ENCODE measurements at places on chromosomes 4 and X.

DNA sequence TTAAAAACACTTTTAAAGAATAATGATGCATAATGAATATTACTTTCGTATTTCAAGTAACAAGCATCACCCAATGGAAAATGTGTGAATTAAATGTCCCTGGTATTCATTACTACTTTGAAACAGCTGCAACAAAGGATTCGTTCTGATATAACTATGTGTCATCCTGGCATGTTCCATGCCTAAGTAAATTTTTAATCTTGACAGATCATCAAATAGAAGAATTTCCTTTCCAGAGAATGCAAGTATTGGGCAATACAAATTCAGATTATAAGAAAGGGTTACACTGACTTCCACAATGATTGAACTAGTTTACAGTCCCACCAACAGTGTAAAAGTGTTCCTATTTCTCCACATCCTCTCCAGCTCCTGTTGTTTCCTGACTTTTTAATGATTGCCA lies 105.3 kb downstream of the SPCS3 start:
- no peak for DNase-seq

DNA sequence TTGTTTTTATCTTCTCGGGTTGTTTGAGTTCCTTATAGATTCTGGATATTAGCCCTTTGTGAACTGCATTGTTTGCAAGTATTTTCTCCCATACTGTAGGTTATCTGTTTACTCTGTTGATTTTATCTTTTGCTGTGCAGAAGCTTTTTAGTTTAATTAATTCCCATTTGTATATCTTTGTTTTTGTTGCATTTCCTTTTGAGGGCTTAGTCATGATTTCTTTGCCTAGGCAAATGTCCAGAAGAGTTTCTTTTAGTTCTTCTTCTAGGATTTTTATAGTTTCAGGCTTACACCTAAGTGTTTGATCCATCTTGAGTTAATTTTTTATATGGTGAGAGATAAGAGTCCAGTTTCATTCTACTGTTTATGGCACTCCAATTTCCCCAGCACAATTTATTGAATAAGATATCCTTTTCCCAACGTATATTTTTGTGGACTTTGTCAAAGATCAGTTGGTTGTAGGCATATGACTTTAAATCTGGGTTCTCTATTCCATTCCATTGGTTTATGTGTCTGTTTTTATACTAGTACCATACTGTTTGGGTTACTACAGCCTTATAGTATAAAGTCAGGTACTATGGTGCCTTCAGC lies 54.3 kb downstream of the EGF start:
- DNase-seq, result no peak

DNA sequence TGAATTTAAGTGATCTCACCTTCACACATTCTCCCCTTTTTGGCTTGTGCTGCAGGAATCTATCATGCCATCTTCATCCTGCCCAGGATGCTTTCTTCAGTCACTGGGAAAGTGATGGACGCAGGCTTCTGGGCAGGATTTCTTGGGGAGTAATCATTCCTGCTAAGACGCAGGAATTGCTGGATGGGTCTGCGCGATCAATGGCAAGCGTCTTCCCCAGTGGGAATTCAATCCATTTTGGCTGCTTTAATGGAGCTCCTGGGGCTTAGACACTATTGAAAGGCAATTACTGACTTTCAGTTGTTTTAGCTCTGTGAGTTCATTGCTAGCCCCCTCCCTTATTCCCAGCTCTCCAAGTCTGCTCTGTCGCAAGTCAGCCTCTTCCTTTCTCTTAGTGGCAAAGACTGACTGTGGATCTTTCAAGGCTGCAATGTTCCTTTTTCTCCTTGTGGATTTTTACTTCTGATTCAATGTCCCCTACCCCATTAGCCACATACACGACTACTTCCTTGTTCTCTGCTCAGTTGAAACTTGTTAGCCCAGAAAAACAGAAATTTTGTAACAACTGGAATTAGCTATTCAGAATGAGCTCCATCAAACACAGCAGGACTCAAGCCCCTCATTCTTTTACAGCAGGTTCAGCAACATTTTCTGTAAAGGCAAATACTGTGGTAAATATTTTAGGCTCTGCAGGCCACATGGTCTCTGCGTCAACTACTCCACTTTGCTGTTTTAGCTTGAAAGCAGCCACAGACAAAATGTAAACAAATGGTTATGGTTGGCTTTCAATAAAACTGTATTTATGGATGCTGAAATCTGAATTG lies 154.9 kb downstream of the ASB9 start:
- no peak for DNase-seq

DNA sequence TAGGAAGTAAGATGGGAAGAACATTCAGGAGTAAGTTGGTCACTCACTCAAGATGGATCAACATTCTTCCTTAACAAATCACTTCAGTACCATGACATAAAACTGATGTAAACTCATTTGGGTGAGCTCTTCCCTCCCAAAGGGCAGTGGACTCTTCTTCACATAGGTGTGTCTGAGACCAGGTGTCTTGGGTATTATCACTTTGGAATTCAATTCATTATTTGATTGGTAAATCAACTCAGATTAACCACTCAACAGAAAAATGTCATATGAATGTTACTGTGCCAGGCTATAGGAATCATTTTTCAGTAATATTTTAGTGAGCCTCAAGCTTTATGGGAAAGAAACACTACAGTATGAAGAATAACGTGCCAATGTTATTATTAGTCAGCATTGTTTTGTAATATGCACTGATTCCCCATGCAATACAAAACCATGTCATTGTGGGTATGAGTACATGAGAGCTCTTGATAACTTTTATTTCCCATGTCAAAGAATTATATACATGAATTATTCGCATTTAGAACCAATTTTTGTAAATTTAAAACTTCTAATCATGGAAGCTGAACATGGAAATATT lies 58.6 kb upstream of the ETNPPL start:
- no peak for DNase-seq

- no peak for DNase-seq
These were observed 303.7 kb downstream of the HNRNPD start for GRCh38 chr4:82069883-82070638.

DNA sequence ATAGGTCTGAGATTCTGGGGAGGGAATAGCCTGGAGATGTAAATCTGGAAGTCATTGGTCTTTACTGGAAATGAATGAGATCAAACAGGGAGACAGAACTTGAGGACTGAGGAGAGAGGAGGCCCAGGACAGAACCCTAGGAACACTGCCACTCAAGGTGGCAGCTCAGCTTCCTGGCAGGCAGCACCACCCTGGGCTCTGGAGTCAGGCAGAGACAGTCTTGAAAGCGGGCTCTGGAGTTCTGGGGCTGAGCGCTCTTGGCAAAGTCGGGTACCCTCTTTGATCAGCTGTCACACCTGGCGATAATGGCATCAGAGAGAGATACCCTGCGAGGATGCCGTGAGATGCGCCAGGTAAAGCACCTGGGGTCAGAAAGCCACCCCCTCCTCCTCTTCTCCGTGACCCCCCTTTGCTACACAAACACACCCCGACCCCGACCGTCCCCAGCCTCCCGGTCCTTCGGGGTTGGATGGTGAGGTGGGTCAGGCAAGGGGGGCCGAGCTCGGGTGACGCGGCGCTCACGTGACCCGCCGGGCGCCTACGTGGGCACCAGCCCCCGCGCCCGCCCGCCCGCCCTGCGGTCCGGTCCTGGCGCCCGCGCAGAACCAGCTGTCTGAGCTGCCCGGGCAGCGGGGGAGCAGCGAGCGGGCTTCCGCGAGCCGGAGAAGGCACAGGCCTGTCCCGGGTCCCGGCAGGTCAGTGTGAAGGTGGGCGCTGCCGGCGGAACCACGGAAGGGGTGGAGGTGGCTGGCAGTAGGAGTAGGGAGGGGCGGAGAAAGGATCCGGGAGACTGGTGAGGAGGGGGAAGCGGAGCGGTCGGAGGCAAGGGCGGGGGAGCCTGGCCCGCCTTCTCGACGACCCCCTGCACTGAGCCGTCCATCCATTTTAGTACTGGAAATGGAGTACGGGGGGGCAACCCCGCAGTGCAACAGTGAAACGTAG lies at the start of gene TCEAL3:
TSS of gene TCEAL3 (plus strand) at position 600 of the 942 bp plus-strand sequence. CDS start 1,102 bp downstream, outside the sequence.
- DNase-seq, result no peak

- no peak for DNase-seq
These were observed 18.8 kb downstream of the MSANTD1 start for GRCh38 chr4:3267576-3268394.

DNA sequence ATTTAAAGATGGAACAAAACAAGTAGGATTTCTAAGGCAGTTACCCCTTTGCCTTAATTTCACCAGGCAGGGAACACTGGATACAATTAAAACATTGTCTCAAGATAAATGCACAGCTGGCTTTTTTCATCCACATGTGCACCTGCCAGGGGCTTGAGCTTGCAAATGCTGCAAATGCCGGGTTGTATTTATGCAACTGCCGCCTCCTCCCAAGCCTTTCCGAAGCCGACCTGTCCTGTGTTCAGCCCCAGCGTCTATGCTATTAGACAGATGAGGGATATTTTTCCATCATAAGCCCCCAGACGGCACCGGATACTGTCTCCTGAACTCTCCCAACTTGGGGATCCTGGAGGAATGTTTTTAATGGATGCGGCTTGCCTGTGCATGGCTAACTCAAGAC lies 251.6 kb downstream of the CRLF2 start:
- no peak for DNase-seq

DNA sequence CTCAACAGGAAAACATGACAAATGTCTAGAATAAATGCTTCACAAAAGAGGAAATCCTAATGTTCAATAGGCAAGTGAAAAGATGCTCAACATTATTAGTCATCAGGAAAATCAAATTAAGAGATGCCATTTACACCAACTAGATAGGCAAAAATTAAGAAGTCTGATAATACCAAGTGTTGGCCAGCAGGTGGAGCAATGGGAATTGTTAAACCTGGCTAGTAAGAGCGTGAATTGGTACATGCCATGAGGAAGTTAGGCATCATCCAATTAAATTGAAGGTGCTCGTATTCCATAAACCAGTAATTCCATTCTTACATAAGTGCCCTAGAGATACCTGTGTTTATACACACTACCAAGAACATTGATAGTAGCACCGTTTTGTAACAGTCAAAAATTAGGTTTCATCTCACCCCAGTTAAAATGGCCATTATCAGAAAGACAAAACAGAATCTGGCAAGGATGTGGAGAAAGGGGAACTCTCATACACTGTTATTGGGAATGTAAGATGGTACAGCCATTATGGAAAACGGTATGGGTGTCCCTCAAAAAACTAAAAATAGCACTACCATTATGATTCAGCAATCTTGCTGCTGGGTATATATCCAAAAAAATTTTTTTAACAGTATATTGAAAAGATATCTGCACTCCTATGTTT lies 14.0 kb upstream of the ZCCHC18 start:
- DNase-seq, result no peak

GRCh38 chrX:110012818-110013485 lies 10.0 kb downstream of the TMEM164 start:
- no peak for DNase-seq

DNA sequence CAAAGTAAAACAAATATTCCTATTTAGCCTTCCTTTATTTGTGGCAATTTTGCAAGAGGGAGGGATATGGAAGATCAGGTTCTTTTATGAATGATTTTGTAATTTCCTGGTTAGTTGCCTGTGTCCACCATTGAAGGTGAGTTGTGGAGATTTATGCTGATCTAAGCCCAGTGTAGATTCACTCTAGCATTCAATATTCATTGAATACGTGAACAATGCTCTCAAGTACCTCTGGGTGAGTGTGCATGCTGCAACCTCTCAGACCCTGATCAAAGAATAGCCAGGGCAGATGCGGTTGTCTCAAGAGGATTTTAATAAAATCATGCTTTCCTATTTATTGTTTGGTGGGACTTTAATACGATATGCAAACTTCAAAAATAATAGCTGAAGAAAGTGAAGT lies 628.4 kb downstream of the SPRY1 start:
- DNase-seq, result no peak

GRCh38 chrX:3501833-3502535 lies 155.5 kb upstream of the MXRA5 start:
- no peak for DNase-seq

DNA sequence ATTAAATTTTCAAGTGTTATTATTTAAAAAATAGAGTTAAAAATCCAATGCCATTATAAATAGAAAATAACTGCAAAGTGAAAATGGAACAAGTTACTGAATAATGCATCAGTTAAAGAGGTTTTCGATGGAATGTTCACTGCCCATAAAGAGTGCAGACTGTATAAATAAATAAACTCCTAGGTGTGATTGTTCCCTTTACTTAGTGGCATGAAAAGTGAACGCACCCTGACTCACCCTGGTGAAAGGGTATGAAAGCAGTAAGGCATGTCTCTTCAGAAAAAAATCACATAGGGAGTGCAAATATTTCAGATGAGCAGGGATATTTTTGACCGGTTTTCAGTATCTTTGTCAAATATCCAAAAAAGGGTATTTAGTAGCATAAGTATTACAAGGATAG lies 387.8 kb downstream of the DCAF12L2 start:
- no peak for DNase-seq

- DNase-seq, result no peak
These were observed 287.4 kb downstream of the TECRL start for GRCh38 chr4:64121803-64122202.

DNA sequence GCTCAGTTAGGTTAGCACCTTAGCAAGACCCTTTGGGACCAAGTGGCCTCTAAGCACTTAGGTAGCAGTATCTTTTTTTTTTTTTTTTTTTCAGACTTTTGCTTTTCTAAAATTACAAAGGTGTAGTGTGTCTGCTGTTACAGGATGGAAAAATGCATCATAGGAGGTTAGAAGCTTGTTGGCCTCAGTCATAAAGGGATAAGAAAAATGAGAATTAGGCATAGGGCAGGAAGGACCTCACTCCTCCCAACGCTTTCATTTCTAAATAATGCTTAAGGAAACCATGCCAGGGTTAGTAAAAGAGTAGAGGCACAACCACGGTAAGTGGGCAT lies 148.4 kb upstream of the PLAC1 start:
- DNase-seq, result no peak

GRCh38 chr4:27524224-27524623 lies 663.6 kb downstream of the STIM2 start:
- no peak for DNase-seq

- no peak for DNase-seq
These were observed 50.8 kb upstream of the ADGRL3 start for GRCh38 chr4:61149278-61149677.

GRCh38 chr4:89506866-89507491 lies 199.4 kb upstream of the GPRIN3 start:
- no peak for DNase-seq

GRCh38 chr4:46937493-46937892 lies 28.4 kb upstream of the COX7B2 start:
- no peak for DNase-seq

- no peak for DNase-seq
These were observed 359.4 kb downstream of the ARAP2 start for GRCh38 chr4:35884714-35885480.

GRCh38 chr4:179291657-179292056 lies 1849.4 kb upstream of the AGA start:
- no peak for DNase-seq

- no peak for DNase-seq
These were observed 14.6 kb upstream of the PRSS12 start for GRCh38 chr4:118367361-118367760.

- no peak for DNase-seq
These were observed 66.9 kb upstream of the GRID2 start for GRCh38 chr4:92236877-92237276.

GRCh38 chrX:112820364-112821268 lies 20.0 kb downstream of the AMOT start:
- DNase-seq, result no peak

GRCh38 chr4:44761306-44761705 lies 35.0 kb upstream of the GNPDA2 start:
- DNase-seq, result no peak
